ENCODE measurements at places on chromosomes 11 and 22.

DNA sequence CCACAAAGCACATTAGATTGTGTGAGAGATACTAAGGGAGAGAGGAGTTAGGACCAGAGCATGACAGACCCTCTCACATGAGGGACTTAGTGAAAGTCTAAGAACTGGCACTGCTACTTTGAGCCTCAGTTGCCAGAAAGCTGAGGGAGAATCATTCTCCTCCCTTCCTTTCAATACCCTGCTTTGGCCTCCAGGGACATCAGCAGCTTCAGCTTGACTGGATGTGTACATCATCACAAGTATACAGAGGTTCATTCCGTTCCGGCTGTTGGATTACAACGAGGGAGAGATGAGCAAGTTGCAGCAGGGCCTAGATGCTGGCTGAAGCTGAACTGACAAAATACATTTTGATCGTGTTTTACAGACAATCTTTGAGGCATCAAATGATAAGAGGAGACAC, 15.7 kb upstream of the ANO5 start:
- no peak for DNase-seq

DNA sequence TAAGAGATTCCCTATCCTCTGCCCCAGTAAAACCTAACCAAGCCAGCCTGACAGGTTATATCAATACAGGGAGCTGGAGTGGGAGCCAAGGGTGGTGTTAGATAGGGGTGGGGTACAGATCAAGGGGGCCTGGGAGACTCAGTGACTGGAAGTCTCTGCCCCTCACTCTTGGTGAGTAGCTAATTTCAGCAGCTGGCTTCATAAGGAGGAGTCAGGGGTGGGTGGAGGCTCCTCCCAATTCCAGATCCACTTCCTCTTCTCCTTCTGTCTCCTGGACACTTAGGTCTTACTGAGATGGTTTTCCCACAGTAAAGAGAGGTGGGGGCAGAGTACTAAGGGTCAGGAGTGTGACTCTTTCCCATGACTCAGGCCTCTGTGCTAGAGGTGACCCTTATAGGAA, 1.1 kb upstream of the VSIG2 start:
- peak; percentile 24 for DNase-seq

DNA sequence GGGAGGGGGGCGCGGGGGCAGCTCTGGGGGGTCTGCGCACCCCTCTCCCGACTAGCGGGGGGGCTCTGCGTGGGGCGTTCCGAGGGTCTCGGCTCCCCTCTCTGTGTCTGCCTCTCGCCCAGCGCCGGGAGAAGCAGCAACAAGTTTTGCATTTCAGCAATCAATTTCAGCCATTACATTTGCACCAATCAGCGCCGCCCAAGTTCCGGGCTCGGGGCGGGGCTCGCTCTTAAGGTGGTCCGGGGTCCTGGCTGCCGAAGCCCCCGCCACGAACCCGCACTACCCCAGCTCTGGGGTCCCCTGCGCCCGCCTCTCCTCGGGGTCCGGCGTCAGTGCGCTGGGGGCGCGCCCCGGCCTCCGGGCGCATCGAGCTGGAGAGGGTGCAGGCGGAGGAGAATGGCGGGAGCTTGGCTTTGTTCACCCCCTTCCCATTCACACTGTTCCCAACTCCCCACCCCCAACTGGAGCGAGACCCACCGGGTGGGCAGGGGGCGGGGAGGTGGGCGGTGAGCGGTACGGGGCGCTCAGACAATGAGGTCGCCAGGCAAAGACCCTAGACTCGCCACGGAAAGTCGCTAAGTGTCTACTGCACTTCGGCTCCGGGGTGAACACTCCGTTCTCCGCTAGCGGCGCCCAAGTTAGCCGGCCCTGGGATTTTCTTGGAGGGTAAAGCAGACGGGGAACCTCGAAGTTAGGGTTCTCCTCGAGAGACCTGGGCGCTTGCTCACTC, at the start of gene MN1:
Gene MN1 (minus strand): TSS at position 141 of the 730 bp plus-strand sequence. CDS start 1,213 bp downstream, outside the sequence.
- peak; percentile 72 for DNase-seq

- peak; percentile 72 for DNase-seq
Observed at GRCh38 chr11:96341211-96342013, 1.6 kb downstream of the MAML2 start.

DNA sequence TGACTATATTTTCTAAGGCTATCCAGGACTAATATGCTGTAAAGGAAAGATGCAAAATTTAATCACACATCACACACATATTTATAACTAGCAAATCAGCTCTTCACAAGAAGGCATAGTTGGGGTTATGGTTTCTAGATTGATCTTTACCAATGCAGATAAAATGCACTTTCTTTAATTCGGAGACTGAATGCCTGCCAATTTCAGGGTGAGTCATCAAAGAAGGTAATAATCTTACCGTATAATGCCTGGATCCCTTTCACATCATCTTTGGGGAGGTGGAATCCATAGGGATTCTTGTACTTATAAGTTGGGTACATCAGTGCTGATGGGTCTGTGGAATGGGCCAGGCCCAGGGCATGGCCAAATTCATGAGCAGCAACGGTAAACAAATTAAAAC, 16.4 kb downstream of the MMP20 start:
- no peak for DNase-seq

DNA sequence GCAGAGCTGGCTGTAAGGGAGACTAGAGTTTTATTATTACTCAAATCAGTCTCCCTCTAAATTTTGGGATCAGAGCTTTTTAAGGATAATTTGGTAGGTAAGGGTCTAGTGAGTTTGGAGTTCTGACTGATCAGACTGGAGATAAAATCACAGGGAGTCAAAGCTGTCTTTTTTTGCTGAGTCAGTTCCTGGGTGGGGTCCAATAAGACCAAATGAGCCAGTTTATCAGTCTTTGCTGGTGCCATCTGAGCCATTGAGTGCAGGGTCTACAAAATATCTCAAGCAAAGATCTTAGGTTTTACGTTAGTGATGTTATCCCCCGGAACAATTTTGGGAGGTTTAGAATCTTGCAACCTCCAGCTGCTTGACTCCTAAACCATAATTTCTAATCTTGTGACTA, 935.1 kb upstream of the RAG2 start:
- no peak for DNase-seq

DNA sequence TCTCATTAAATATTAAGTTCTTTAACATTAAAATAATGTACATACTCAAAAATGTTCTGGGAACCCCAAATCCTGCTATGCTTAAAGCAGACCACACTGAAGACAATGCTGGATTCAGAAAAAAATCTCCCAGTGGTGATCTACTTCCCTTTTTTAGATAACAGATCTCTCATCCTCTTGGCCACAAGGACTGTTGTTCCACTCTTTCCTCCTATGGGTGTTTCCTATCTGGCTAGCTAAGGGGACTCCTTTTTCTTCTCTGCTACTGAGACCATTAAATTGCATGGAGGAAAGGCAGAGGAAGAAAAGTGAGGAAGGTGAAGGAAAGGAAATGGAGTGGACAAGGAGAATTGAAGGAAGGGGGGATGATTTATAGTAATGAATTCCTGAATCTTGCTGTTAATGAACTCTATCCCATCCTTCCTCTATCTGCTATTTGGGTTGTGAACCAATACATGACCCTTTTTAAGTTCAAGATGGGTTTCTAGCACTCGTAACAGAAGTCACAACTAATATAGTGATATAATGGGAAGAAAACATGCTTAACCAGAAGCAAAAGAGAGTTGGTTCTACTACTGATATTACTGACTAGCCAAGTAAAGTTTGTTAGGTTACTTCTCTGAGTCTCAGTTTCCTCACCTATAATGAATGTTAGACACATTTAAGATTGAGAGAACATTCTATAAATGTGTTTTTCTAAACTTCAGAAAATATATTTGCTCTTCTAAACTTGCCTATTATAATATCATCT, 53.2 kb downstream of the PIK3C2A start:
- no peak for DNase-seq

DNA sequence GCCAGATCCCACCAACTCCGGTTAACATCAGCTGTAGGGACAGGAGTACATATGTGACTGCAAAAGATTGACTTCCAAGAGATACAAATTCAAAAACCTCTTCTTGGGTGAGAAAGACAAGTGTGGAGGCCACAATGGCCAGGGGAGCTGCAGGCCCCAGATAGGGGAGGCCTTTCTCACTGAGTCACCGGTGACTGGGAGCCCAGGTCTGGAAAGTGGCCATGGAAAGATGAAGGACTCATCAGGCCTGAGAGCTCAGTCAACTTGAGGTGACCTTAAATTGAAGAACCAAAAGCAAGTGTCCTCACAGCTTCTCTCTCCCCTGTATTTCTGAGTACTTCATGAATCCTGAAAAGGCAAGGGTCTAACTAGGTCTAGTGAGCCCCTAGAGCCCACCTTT, 90.4 kb upstream of the CLPB start:
- DNase-seq, result no peak

GRCh38 chr11:79219186-79220045, 221.4 kb downstream of the TENM4 start:
- DNase-seq, result no peak

- no peak for DNase-seq
Observed at GRCh38 chr11:76448506-76448905, 3.7 kb downstream of the EMSY start.

GRCh38 chr11:33724644-33725035, 11.6 kb downstream of the CD59 start:
- DNase-seq, result no peak

DNA sequence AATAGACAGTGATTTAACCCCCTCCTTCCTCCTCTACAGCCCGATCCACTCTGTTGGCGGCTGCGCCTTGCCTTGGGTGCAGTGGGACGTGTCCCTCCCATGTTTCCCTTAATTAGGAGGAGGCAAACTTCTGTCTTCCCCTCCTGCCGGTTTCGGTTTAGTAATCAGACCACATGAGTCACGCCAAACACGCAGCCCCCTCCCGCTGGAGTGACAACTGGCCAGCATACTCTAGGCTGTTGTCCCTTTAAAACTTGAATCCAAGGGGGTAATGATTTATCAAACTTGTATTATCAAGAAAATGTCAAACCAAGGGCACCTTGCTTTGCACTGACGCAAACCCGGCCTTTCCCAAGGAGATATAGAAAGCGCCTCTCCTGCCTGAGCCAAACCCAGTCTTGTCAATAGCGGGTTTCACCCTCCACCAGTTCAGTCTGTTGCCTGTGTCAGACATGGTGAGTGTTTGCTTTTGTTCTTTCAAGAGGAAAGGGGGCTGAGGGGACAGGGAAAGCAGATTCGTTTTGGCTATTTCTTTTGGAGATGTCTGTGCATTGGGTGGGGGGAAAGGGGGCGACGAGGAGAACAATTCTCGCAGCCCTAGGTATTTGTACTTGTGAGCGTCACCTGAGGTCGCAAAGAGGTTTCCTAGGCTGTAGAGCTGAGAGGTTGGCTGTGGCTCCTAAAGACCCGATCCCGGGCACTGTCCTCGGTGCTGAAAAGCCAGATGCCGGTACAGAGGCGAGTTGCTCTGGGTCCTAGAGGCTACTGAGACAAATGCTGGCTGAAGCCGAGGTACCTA, at the start of gene SLC6A5:
Gene SLC6A5 (plus strand): TSS at position 388 of the 799 bp plus-strand sequence. CDS start 65 bp downstream, at position 453.
- DNase-seq, result peak; percentile 53

DNA sequence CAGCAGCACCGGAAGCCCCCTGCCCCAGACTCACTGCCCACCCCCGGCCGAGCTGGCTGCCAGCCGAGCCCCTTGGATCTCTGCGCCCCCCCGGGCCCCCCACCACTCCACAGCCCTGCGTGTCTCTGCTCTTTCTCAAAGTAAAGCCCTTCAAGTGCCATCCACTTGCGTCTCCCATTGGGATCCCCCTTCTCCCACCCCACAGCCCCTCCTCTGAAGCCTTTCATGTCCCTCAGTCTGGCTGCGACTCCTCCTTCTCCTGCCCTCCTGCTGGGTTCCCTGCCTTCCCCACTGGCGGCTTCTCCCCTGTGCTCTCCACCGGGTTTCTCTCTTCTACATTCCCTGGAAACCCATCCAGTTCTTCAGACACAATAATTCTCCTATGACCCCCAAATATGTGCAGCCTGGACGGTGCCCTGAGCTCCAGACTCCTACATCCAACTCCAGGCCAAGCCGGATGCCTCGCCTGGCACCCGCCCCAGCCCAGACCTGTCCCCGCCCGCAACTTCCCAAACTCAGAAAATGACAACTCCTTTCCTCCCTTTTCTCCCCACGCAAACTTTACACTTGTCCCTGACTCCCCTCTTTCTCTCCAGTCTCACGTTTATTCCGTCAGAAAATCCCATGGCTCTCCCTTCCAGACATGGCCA, 108.9 kb downstream of the WNT7B start:
- no peak for DNase-seq

- DNase-seq, result no peak
Observed at GRCh38 chr11:209275-210121, 2.0 kb downstream of the RIC8A start.

DNA sequence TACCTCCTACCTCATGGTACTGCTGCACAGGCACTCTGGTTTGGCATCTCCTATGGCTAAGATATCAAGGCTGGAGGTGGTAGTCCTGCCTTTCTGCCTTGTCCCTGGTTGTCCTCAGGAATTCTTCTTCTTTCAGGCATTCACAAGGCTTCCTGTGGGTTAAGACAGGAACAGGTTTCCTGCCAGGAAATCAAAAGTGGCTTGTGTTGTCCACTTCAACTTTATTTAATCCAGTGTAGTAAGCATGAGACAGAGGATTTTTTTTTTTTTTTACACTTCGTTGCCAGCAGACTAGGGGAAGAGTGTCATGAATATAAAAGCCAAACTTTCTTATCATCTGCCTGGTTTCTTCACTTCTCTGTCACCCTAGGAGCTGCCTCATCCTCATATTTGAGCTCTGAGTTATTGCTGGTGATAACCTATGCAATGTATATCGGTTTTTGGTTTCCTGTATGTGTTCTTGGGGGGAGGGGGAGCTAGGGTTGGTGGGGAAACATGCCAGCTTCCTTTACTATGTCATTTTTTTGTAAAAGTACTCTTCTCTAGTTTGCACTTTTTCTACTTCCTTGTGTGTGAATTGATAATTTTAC, 50.2 kb downstream of the XKR3 start:
- DNase-seq, result no peak

- DNase-seq, result peak; percentile 68
Observed at GRCh38 chr22:45996241-45997076, 19.5 kb upstream of the WNT7B start.

DNA sequence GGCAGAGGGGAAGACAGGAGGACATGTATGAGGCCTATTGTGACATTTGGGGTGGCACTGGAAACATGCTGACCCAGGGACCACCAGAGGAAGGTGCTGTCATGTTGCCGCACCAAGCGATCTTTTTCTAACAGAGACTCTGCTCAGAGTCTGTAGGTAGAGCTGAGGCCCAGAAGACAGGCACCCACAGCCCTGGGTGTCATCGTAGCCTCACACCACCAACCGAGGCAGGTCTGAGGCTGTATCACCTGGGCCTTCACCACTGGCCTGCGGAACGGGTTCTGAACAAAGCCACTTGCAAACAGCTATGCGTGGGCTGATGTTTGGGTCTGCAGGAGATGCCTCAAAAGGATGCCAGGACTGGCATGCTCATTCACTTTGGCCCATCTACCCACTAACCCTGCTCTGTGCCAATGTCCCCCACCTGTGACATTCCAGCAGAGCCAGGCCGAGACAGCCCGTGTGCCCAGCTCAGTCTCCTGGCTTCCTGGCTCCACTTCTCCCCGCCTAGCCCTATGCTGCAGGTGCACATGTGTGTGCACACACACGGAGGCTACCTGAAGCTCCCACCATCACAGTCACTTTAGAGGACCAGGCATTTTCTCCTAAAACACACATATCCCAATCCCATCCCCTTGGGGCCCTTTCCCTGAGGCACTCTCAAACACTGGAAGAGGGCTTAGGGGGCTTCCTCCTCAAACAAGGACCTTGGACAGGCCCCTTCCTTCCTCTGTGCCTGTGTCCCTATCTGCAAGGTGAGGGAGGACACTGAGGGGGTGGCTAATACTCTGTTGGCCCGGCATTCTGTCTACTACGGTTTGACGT, 3.6 kb downstream of the TRIM29 start:
- peak; percentile 6 for DNase-seq
